Sigmoid colon (tissue), 7 donors: ENCODE measurements at places on chromosomes 13 and 19. TPM values are rescaled to one million over a fixed set of nuclear protein-coding genes. Genes with fewer than 3 reads are reported as not detected.

GRCh38 chr19:11729586-11729985 lies 9.2 kb downstream of the ZNF823 start:
- H3K27ac ChIP-seq: no peak overlapping the region
- no peaks in the 10 kb centered on the region for H3K27me3 ChIP-seq
- no peaks in the 10 kb centered on the region for H3K4me1 ChIP-seq

DNA sequence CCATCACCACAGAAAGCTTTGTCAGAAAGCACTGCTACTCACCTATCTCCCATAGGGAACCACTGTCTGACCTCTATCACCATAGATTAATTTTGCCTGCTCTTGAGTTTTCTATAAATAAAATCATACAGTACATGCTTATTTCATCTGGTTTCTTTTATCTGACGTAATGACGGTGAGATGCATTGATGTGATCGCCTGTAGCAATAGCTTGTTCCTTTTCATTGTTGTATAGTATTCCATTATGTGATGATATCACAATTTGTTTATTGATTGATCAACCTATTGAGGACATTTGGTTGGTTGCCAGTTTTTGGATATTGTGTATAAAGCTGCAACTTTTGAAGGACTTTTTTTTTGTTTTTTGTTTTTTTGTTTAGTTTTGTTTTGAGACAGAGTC lies 51.9 kb upstream of the ADGRE1 start:
- H3K27ac ChIP-seq: no peak overlapping the region
- no peak overlapping the region for H3K4me3 ChIP-seq
- H3K36me3 ChIP-seq: no peaks in the 10 kb centered on the region
- no peaks in the 10 kb centered on the region for H3K27me3 ChIP-seq

GRCh38 chr13:112231451-112232083 lies 144.6 kb upstream of the SPACA7 start:
- no peaks in the 10 kb centered on the region for H3K36me3 ChIP-seq
- no peak overlapping the region for H3K27ac ChIP-seq

- no peak overlapping the region for H3K27ac ChIP-seq
- DNase-seq: no peak
- H3K27me3 ChIP-seq: no peaks in the 10 kb centered on the region
- H3K4me3 ChIP-seq: no peak overlapping the region
- H3K4me1 ChIP-seq: peaks cover 41% of the 10 kb centered on the region
Measured at GRCh38 chr19:31258211-31259052, 90.8 kb downstream of the TSHZ3 start.

The ATP1A3 gene
- 3.9 TPM for total RNA-seq

The NCR1 gene
- not detected for total RNA-seq

The KLF1 gene
- not detected for total RNA-seq

The MAP3K10 gene
- 6.4 TPM for total RNA-seq

- no peak for DNase-seq
- no peak overlapping the region for H3K4me3 ChIP-seq
- H3K36me3 ChIP-seq: no peaks in the 10 kb centered on the region
- no peaks in the 10 kb centered on the region for H3K4me1 ChIP-seq
Measured at GRCh38 chr19:2503521-2504109, 27.7 kb downstream of the GADD45B start.

DNA sequence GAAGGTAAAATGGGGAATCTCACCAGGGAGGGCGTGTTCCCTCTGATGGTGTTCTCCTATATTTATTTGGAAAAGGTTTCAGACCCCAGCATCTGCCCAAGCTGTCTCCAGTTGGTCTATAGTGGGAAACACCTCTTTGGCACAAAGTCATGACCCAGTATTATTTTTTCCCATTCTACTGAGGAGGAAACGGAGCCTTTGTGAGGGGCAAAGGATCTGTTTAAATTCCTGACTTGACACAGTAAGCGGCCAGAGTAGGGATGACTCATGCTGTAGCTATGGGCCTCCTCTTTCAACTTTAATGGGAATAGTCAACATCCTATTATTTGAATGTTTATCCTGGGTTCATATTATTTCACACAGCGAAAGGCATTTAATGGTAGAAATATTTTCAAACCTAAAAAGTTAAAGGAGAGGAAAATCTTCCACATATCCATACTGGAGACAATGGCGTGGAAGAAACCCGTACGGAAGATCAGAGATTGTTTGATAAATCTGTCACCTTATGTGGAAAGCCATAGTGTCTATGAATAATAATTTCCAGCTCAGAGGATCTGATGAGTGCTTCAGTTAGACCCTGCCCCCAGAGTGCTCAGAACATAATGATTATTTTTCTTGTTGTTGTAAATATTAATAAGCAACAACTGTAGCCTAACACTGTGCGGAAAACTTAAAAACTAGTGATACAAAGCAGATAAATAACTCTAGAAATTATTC lies 126.0 kb downstream of the FOXO1 start:
- H3K4me1 ChIP-seq: no peaks in the 10 kb centered on the region
- DNase-seq: no peak
- H3K36me3 ChIP-seq: no peaks in the 10 kb centered on the region
- no peaks in the 10 kb centered on the region for H3K27me3 ChIP-seq
